ENCODE measurements at places on chromosomes 2 and 18. TPM values are rescaled to one million over a fixed set of nuclear protein-coding genes. Genes with fewer than 3 reads are reported as not detected.

Gene HOXD8
- total RNA-seq: not detected

Gene MYCN
- not detected for total RNA-seq

Gene NTSR2
- under 0.01 TPM for total RNA-seq

Gene CTLA4
- total RNA-seq: not detected

Gene CD8A
- not detected for total RNA-seq

DNA sequence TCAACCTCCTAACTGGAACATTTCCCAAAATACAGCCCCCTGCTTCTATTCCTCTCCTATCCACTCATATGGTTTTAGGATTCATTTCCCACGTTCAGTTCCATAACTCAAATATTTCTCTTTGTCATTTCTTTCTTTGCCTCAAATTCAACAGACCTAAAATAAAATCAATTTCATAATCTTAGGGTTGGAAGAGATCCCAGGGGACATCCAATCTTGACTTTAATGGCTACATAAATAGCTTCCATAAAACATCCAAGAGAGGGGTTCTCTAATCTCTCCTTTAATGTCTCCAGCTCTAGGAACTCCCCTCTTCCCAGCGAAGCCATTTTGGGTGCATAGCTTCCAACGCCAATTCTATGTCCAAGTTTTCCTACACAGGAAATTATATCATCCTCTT, 33.8 kb downstream of the RBKS start:
- peak; percentile 28 for DNase-seq

- DNase-seq: peak; percentile 60
Measured at GRCh38 chr18:52569492-52569891, 229.5 kb downstream of the DCC start.

GRCh38 chr2:45643095-45643494, 8.4 kb upstream of the PRKCE start:
- peak; percentile 6 for DNase-seq

- peak; percentile 5 for DNase-seq
Measured at GRCh38 chr2:13819896-13820295, 812.6 kb upstream of the LRATD1 start.

DNA sequence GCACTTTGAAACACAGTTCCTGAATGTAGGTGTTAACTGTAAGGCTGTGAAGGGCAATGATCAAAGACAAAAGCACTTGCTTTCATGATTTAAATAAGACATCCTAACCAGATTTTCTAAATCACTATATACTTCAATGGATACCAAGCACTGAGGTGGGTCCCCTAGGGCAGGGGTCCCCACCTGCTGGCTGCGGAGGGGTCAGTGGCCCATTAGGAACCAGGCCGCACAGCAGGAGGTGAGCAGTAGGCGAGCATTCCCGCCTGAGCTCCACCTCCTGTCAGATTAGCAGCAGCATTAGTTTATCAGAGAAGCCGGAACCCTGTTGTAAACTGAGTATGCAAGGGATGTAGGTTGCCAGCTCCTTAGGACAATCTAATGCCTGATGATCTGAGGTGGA, 7.1 kb downstream of the NFE2L2 start:
- no peak for DNase-seq

DNA sequence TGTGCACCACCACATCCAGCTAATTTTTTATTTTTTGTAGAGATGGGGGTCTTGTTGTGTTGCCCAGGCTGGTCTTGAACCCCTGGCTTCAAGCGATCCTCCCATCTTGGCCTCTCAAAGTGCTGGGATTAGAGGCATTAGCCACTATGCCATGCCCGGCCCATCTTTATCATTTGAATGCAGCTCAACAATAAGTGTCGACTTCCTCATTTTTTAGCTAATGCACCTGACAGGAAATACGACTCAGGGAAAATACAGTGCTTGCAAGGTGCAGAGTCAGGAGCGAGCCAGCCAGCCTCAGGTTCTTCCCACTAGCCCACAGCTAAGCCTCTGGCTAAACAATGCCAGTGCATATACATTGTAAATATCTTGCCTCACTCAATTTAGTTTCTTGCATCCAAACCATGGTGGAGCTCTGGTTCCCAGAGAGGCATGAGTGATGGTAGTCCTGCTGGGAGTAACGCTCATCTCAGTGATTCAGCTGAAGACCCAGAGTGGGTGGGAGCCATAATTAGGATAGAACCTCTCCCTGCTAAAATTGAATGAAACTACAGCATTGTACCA, 135.0 kb downstream of the TGIF1 start:
- DNase-seq: no peak

GRCh38 chr2:64062840-64063239, 43.6 kb upstream of the VPS54 start:
- peak; percentile 46 for DNase-seq
